Naive thymus-derived CD8-positive, alpha-beta T cell (primary cell): ENCODE measurements at places on chromosomes 3 and 15. TPM values are rescaled to one million over a fixed set of nuclear protein-coding genes. Genes with fewer than 3 reads are reported as not detected.

GRCh38 chr3:154794391-154794790 is 285.7 kb upstream of the MME start:
- no peak for DNase-seq

GRCh38 chr3:100059472-100059871 is 54.8 kb downstream of the FILIP1L start:
- no peak for DNase-seq

DNA sequence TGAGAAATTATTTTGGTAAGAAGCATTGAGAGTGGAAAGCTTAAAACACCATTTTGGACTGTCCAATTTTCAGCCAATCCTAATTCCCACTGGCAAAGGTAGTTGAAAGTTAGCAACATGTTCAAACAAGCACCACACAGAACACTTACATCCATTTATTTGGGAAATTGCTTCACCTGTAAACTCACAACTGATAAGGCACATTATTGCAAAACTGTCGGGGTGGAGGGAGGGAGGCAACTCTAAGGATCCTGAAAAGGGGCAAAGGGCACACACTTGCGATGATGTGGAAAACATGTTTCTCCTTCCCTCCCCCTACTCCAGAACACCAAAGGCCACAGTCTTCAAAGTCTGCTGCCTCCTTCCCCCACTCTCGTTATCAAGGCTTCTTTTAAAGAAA is 9.4 kb downstream of the TMEM41A start:
- DNase-seq: no peak

DNA sequence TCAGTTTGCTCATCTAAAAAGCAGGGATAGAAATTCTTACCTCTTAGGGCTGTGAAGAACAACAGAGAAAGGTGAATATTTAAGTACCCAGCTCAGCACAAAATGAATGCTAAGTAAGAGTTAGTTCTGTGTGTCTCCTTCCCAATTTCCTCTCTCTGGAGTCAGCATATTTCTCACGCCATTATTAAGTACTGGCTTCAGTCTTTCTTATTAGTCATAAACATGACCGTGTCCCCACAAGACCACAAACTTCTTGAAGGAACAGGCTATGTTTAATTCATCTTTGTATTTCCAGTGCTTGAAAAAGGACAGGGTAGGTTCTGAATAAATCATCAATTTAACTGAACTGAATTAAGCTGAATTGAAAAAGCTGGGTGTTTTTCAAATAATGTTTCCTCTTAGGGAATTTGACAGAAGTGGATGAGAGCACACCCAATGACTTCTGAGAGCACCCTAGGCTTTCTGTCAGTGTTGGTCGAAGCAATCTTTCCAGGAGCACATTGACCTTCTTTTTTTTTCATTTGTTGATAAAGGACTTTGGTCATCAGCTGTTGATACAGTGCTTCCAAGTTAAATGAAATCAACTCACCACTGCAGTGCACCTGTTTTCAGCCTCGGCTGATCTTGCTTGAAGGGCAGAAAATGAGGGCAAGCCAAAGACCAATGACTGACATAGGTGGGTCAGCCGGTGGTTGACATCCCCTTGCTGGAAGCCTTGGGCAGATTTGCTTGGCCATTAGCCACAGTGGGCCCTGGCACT is 324.6 kb downstream of the MFSD1 start:
- DNase-seq: no peak

DNA sequence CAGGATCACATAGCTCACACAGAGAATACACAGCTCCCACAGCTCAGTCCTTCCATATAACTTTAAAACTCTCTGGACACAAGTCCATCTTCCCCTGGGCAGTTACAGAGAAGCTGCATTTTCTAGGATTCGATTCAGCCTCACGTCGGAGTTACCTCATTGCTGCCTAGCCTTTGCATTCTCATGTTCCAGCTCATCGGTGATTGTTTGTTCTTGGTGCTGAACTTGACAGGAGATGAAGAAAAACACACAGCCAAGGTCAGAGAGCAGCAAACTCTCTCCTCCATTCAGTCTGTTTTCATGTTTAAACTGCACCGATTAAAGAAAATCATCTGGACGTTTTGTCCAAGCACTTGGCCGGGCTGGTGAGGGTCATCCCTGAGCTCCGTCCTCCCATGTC is 375.5 kb upstream of the CFAP20DC start:
- no peak for DNase-seq

DNA sequence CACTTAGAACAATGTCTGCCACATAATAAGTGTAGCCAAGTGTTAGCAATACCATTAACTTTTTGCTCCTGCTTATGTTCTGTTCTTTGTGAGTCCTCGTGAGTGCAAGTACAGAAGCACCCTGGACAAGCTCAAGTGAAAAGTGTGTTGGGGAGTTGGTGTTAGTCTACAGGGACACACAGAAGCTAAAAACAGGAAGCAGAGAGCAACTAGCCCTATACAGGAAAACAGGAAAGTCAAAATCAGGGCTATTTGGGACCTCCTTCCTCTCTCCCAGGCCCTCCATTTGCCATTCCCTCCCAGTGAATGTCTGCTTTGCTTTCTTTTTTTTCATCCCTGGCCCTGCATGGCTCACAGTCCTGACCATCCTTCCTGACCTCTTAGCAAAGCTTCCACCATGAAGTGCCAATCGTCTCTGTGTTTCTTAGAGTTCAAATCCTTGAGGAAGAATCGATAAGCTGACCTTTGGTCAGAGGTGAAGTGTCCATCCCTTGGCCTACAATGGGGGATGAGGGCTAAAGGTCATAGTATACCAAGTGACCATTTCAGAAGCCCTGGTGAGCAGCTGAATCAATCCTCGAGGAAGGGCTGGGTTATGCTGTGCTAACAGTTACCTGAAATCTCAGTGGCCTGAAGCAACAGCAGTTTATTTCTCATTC is 328.2 kb downstream of the SHQ1 start:
- DNase-seq: no peak

- no peak for DNase-seq
Observed at GRCh38 chr3:128590948-128591347, 59.7 kb downstream of the RPN1 start.

DNA sequence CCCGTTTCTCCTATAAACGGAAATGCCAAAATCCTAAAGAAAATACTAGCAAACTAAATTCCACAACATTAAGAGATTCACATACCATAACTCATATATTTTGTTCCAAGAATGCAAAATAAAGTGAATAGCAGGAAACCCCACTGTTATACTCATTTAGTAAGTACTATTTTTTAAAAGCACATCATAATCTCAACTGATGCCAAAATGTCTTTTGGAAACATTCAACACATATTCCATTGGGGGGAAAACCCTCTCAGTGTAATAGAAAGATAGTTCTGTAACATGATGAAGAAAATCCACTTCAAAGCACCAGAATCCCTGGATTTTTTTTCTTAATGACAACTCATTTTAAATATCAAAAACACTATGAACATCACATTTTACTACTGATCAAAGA is 93.0 kb upstream of the EIF1B start:
- no peak for DNase-seq

- DNase-seq: no peak
Observed at GRCh38 chr3:45537970-45538640, 56.4 kb upstream of the LIMD1 start.

DNA sequence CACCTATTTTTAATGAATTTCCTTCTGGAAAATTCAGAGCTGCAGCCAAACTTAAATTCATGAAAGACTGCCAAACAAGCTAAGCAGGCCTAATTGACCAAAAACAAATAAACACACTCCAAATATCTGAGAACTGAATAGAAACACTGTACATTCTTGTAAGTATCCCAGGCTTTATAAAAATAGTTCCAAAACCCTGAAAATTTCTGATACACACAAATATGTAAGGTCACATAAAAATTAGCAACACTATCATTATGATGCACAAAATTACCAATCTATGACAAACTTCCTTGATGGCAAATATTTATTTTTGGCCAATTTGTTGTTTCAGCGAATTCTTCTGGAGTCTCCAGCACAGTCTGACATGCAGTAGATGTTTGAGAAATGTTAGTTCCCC is 117.9 kb upstream of the UBE2E2 start:
- no peak for DNase-seq

GRCh38 chr3:106611116-106611515 is 742.3 kb upstream of the CBLB start:
- DNase-seq: no peak

GRCh38 chr3:110178965-110179364 is 841.6 kb upstream of the DPPA4 start:
- DNase-seq: no peak

GRCh38 chr3:46942076-46942475 is 34.5 kb downstream of the CCDC12 start:
- no peak for DNase-seq

Gene MCF2L2
- 2.5 TPM for total RNA-seq

Gene DAZL
- total RNA-seq: not detected

Gene RPSA
- 1,579 TPM for total RNA-seq

Gene ZIC1
- not detected for total RNA-seq
